ENCODE measurements at places on chromosomes 6 and 20.

DNA sequence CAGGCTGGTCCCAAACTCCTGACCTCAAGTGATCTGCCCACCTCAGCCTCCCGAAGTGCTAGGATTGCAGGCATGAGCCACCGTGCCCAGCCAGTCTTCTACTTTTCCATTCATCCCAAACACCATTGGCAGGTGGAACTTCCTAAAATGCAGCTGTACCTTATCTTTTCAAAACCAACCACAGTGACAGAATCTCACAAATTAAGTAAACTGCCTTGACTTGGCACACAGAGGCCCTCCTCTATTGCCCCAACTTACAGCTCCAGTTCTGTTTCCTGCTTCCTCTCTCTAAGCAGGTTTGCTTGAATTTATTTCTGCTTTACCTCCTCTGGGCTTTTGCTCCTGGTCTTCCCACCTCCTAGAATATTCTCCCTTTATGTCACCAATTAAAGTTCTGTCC, 7.6 kb downstream of the MYB start:
- DNase-seq: no peak

- DNase-seq: no peak
Observed at GRCh38 chr6:155408981-155409380, 46.7 kb downstream of the NOX3 start.

DNA sequence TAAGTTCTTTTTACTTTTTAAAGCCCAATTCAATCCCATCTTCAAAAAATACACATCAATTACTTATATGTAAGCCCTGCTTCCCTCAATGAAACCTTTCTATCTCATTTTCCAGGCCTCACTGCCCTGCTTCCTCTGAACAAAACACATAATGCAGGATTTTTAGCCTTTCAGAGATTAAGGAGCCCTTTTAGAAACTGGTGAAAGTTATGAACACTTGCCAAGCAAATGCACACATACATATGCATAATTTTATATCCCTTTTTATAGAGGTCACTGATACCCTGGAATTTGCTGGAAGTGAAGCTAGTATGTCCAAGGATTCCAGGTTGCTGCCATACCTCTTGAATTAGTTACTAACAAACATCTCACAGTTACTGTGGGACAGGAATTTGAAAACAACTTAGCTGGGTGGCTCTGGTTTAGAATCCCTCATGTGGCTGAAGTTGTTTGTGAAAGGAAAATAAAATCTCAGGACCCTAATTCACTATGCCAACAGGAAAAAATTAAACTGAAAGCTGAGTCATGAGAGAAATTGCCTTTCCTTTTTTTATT, 75.8 kb downstream of the UBE3D start:
- no peak for DNase-seq

GRCh38 chr20:34636648-34637047, 40.2 kb downstream of the PIGU start:
- no peak for DNase-seq

- DNase-seq: no peak
Observed at GRCh38 chr6:29943053-29943966, 978 bp downstream of the HLA-A start.

GRCh38 chr6:11366183-11366933, 133.9 kb upstream of the NEDD9 start:
- no peak for DNase-seq

DNA sequence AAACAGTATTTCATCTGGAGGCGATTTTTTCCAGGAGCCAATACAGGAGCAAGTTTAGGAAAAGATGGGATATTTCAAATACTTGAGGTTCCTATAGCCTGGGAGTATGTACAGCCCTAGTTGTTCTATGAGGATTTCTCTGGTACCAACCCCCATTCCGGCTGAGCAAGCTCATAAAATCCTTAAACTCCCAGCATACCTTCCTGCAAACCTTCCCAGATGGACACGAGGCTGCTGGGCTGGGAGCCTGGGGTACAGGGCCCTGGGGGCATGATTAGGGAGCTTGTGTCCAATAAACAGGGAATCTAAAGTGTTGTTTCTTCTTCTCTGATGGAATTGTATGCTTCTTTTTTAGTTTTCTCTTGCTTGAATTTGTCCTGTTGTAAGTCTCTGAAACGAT, 1.5 kb downstream of the PRRC2A start:
- DNase-seq: no peak

DNA sequence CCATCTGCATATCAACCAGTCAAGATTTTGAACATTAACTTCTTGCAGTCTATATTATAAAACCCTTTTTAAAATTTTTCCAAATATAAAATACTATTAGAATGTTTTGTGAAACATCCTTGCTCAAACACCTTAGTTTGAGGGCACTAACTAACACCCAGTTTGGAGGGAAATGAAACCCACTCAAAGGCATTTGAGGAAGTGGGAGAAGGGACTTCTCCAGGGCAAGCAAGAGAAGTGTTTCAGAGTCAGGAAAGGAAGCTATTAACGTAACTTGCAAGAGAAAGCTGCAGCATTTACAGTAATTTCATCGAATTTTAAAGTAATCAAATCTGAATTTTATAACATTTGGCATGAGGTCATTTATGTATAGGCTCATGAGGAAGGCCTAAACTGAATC, 21.3 kb downstream of the MTFR2 start:
- no peak for DNase-seq

GRCh38 chr6:140809694-140810101, 1323.0 kb upstream of the GJE1 start:
- DNase-seq: no peak

DNA sequence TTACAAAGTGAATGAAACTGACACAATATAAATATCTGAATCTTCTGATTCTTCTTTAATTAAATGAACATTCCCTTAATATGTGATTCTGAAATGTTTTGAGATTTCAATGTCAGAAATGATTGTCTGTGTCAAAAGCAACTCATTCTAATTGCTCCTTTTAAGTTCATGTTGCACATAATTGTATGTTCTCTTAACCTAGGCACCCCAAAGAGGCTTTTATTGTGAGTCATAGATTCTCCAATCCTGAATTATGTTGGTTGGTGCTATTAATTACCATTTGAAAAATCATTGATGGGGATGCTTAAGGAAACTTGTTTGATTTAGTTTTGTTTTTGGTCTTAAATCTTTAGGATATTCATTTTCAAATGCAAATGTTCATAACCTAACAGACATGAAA, 829.7 kb upstream of the CITED2 start:
- DNase-seq: no peak

DNA sequence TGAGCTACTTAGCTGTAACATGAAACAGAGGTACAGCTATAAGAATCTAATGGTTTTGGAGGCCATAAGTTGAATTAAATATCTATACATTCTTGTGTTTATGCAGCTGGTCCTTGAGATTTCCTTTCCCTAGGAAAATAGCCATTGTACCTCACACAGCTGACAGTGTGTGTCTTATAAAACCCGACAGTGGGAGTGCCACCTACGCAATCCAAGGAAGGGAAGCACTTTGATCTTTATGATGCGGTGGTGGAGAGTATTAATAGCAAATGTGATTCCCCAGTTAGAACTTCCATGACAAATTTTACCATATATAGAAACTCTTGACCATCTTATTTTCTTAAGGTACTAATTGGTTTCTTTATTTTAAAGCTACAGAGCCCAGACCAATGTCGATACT, 149.5 kb downstream of the TMEM200A start:
- no peak for DNase-seq

DNA sequence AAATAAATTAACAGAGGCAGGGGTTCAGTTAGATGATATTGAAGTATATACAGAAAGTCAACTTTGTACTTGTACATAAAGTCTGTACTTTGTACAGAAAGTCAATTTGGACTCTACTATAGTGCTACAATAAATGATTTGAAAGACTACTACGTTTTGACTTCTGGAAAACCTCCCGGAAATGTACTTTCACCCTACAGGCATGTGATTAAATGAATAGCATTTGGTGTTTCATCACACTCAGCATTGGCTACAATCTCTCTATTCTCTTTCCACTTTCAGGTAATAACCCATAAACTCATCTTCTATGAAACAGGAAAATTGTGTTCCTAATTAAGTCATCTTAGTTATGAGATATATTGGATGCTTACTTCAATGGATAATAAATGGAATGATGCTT, 25.6 kb upstream of the MC3R start:
- no peak for DNase-seq

GRCh38 chr6:20292905-20293304, 80.6 kb upstream of the MBOAT1 start:
- no peak for DNase-seq
